ENCODE measurements at places on chromosomes 11 and 22.

- no peak for DNase-seq
Measured at GRCh38 chr11:126497581-126498122, 142.2 kb downstream of the ST3GAL4 start.

- DNase-seq: no peak
Measured at GRCh38 chr11:106322106-106322505, 244.6 kb downstream of the AASDHPPT start.

DNA sequence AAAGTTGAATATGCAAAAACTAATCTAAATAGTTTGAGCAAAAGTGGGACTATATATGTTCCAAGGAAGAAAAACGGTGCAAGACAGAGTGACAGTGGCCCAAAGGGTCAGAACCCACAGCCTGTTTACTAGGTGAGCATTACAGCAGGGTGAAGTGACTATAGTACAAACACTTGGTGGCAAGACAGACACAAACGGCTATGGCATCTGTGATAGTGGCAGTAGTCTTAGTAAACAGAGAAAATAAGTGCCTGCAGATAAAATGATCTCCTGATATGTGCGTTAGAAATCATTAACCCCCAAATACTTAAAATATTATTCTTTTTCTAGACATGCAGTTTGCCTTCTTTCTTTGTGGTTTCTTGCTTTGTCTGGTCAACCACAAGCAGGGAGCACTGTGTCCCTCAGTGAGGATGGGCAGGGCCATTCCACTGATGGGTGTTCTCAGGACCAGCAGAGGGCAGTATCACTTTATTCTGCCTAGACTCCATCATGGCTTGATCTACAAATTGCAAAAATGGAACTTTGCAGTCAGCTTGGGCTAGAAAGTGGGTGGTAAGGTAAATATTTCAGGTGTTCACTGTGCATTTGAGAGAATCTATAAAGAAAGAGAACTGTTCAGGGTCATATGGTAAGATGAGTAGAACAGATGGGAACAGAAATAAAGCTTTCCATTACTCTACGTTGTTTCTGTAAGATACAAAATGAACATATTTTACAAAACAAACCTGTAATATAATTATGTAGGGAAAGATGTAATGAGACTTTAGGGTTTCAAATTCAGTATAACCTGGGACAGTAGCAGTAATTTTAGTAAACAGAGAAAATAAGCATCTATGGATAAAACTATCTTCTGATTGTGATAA, 198.2 kb downstream of the SWAP70 start:
- peak; percentile 47 for DNase-seq

- no peak for DNase-seq
Measured at GRCh38 chr11:108709741-108710140, 44.9 kb downstream of the DDX10 start.

DNA sequence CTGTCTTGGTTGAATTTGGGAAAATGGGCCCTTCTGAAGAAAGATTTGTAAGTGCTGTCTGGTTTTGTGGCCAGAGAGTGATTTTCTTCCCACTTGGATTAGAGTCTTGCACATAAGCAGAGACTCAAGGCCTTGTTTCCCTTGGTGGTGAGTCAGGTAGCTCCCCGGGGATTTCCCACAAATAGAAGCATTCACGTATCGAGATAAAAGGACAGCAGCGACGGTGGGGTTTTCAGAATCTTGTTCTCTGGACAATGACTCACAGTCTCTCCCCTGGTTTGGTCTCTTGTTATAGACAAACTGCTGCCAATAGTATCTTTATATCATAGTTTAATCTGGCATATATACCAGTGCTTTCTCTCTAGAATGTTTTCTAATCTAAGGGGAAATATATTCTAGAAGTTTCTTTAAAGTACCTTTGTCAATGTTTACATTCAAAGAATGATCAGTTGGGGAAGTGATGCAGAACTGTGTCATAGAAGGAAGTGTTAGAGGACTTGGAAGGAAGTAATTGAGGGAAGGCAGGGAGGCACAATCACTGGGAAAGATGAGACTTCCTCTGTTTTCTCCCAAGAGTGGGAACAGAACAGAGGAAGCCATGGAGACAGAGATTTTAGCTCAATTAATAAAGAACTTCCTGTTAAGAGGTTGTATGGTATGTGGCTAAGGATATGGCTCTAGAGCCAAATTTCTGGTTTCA, 18.1 kb downstream of the POLA2 start:
- no peak for DNase-seq

DNA sequence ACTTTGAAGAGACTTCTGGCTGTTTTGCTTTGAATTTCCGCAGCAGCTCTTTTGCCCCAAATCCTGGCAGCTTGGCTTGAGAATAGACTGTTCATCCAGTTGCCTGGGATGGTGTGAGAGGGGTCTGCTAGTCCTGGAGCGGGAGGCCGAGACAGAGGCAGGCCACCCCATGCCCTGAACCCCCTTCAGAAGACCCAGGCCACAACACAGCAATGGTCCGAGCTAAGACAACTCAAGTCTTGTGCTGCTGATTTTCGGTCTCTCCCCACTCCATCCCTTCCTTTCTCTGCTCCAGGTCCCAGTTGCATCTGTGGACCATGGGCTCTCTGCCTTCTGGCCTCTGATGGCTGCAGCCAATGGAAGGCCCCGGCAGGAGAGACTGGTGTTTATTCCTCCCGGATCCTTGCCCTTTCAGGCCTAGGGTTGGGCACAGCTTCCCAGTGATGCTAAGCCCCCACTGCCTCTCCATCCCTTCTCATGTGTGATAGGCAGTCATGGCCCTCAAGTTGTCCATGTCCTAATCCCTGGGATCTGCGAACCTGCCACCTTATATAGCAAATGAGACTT, 31.9 kb upstream of the TP53I11 start:
- no peak for DNase-seq

GRCh38 chr11:14768526-14769188, 123.4 kb downstream of the CYP2R1 start:
- no peak for DNase-seq

- peak; percentile 12 for DNase-seq
Measured at GRCh38 chr22:25235547-25236290, 16.3 kb downstream of the CRYBB2 start.

DNA sequence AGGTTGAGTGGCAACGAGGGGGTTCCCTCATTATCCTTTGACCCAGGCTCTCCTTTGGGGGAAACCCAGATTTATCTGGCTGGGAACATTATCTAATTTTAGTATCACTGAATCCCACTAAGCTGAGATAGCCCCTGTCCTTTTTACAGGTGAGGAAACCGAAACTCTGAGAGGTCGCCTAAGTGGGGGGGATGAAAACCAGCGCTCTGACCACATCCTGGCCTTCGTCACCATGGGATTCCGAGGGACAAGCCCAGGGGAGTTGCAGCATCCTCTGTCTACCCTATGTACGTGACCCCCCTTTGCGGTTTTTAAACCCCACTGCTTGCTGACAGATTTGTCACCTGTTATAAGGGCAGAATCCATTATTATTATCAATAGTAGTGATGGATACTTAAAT, 61.0 kb downstream of the ISX start:
- no peak for DNase-seq

GRCh38 chr11:126602993-126603392, 247.5 kb downstream of the ST3GAL4 start:
- DNase-seq: no peak

Measured in globus pallidus (tissue), 1 donor.